ENCODE measurements at places on chromosomes 16 and 17.

DNA sequence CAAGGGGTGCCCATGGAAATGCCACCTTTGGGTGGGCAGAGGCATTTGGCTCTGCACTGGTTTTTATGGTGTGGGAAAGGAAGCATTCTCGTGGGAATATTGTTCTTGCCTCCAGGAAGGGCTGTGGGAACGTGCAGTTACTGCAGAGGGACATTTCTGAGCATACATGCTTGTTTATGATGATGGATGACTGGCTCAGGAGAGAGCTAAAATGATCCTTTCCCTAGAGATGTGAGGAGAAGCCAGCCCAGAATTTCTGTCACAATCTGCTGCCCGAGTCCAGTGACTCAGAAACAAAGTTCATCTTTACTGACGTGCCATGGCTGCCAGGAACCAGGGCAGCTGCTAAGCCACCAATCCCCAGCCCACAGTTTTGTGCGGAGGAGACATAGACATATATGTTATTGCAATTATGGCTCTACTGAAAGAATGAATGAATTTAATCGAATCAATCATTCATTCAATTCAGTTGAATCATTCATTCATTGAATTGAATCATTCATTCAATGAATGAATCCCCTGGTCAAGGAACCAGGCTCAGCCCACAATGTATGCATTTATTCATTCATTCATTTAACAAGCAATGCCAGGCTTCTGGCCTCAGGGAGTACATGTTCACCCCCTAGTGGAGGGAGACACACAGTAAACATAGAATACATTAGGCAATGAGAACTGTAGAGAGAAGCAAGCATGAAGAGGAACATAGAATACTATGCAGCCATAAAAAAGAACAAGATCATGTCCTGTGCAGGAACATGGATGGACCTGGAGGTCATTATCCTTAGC is 414.4 kb upstream of the HSBP1 start:
- DNase-seq = no peak

DNA sequence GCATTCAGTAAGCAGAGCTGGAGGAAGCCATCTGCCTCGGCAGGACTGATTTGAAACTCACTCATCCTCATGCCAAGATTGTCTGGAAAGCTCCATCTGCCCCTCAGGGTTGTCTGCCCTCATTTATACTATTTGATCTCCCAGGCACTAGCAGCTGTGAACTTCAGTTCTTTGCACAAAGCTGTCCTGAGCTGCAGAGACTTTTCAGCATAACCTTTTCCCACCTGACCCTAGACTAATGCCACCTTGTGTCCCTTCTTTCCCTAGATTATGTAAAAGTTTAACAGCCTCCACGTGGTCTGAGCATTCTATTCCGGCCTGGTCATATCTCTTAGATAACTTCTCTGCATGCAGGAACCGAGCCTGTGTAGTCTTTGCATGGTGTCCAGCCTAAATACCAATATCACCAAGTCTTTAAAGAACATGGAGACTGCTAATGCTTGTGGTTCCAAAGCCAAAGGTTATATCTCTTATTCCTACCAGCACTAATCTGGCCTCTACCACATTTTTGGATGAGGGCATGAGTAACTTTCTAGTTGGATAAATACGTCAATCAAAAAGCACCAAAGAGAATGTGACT is 29.1 kb downstream of the STAT5A start:
- DNase-seq = no peak

- DNase-seq = no peak
These were observed 6.4 kb downstream of the ATP1B2 start for GRCh38 chr17:7656958-7657609.

GRCh38 chr17:49388290-49388640 is 26.2 kb upstream of the ZNF652 start:
- no peak for DNase-seq

GRCh38 chr17:61593426-61593825 is 2.4 kb upstream of the NACA2 start:
- DNase-seq = no peak

DNA sequence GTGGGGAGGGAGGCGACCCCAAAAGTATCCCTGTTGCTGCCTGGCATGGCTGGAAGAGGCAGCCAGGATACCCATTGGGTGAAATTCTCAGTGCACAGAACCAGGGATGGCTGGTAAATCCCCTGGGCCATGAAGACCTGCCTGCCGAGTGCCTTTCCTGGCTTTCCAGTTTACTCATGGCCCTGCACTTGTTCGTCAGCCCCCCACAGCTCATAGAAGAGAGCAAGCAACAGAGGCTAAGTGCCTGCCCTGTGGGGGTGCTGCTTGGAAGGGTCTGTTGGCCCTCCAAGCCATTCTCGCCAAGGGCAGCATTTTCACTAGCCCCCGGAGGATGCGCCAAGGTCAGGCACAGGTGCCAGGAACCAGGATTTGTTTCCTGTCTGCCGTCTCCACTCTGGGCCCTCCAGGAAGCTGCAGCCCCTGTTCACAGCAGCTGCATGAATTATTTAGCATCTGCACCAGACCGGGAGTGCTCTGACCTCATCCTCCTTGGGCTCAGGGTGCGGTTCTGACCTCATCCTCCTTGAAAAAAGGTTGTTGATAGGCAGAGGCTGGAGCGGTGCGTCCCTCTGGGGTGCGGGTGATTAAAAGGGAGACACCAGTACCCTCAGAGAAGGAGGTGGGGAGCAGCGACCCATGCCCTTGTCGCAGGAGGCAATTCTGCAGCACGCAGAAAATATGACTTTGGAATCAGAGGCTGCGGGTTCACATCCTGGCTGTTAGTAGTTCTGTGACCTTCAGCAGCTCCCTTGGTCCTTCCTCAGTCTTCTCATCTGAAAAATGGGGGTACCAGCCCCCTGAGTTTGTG is 14.2 kb upstream of the CD300A start:
- DNase-seq = peak; percentile 32

DNA sequence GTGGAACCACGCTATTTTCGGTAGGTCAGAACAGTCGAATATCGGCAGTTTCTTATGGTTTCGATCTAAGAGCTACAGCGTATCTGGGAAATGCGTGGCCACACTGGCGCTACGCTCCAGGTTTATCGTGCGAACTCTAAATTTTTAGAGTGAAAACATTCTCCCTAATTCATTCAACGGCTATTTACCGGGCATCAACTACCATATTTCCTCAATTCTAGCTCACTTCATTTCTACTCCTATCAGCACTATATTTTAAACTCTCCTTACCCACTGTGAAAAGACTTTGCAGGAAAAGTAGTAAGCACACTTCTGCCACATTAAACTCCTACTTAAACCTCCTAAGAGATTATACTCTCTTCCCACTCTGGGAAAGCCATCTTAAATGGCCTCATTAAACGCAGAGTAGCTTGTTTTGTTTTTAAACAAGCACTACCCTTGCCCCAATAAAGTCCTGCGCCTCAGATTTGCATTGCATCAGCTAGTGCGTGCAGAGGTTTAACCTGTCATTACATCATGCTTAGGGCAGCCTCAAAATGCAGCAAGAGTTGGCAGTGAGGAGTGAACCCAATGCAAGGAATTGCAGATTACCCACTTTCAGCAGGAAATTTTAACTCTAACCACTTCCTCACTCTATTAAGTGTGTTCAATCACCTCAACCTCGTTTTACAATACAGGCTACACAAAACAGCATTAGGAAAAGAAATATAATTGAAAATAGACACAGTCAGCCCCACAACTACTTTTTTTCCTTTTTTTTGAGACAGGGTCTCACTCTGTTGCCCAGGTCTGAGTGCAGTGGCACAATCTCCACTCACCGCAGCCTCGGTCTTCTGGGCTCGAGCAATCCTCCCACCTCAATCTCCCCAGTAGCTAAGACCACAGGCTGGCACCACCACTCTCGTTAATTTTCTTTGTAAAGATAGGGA is 18.8 kb downstream of the SIAH1 start:
- peak; percentile 85 for DNase-seq

GRCh38 chr16:30896261-30896888 is at the start of gene CTF1:
Gene CTF1, plus strand, starts transcription at chr16:30896614. Its CDS starts 30 bp downstream, at chr16:30896644.
- DNase-seq = no peak

- DNase-seq = no peak
These were observed 320.8 kb downstream of the FOXL1 start for GRCh38 chr16:86899151-86899550.

GRCh38 chr17:60641810-60642220 is 35.8 kb upstream of the BCAS3 start:
- peak; percentile 75 for DNase-seq

DNA sequence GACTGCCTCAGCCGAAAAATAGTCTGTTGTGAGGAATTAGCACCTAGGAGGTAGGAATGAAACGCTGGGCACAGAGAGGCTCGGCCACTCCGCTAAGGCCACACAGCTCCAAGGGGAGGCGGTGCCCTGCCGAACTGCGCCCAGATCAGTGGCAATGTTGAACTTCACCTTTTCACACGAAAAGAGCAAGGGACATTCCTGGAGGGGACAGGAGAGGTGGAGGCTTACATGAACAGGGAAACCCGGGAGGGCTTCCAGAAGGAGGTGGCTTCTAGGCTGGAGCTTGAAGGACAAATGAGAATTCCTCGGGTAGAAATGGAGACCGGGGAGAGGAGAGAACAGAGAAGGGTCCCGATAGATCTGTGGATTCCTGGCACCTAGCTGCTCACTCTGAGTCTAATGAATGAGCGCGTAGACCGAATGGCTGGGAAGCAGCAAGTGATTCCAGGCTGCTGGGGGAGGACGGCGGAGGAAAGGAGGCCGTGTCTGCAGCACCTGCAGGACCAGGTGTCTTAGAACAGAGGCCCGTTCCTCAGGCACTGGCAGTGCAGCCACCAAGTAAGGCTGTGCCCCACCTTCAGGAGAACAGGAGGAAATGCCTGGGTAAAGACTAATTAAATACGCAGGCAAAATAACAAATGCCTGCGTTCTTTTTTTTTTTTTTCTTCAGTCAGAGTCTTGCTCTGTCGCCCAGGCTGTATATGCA is 722 bp upstream of the SLC38A10 start:
- DNase-seq = no peak

GRCh38 chr16:85090873-85091521 is 21.3 kb downstream of the CIBAR2 start:
- no peak for DNase-seq

GRCh38 chr17:32443827-32444300 is 446 bp upstream of the PSMD11 start:
- no peak for DNase-seq

DNA sequence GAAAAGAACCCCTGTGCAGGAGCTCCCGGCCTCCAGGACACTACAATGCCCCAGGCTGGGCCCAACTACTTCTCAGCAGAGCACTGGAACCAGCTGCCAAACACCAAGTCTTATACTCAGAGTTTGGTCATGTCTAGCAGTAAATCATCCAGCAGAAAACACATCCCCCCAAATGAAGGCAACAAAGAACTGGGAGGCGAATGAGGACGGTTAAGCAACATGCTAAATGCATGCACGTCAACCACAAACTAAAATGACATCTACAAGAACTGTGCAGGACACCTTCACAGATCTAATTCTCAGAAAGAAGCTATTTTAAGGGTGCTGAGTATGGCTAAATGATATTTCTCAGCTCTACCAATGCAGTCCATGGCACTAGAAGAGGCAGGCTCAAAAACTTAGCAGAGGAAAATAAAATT is 7.6 kb upstream of the IRX5 start:
- no peak for DNase-seq

DNA sequence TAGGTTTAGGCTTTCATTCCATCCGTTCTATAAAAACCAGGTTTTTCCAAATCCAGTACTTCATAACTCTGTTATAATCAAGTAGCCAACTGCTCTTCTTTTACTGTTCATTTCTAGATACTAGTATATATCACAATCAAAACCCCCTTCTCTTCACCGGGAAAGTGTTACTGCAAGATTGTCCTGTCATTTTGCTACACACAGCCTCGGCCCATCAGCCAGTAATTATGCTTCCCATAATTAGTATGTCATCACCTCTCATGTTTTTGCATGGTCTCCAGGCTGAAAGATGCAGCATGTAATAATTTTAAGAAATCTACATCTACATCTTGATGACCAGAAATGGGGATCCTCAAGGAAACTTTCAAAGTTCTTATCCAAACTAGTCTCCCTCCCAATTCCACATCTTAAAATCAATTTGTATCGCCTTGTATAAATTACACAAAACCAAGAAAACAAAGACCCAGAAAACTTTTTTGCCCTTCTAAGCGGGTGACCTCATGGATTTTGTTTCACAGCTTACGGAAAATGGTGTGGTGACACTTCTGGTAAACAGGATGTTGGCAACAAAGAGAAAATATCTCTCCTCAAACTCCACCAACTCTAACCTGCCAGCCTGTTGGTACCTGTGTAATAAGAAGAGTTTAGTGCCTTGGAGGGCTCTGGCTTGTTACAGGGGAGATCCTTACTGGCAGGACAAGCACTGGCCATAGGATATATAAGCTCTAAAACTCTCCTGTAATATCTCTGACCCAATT is 9.3 kb downstream of the TACO1 start:
- DNase-seq = no peak

DNA sequence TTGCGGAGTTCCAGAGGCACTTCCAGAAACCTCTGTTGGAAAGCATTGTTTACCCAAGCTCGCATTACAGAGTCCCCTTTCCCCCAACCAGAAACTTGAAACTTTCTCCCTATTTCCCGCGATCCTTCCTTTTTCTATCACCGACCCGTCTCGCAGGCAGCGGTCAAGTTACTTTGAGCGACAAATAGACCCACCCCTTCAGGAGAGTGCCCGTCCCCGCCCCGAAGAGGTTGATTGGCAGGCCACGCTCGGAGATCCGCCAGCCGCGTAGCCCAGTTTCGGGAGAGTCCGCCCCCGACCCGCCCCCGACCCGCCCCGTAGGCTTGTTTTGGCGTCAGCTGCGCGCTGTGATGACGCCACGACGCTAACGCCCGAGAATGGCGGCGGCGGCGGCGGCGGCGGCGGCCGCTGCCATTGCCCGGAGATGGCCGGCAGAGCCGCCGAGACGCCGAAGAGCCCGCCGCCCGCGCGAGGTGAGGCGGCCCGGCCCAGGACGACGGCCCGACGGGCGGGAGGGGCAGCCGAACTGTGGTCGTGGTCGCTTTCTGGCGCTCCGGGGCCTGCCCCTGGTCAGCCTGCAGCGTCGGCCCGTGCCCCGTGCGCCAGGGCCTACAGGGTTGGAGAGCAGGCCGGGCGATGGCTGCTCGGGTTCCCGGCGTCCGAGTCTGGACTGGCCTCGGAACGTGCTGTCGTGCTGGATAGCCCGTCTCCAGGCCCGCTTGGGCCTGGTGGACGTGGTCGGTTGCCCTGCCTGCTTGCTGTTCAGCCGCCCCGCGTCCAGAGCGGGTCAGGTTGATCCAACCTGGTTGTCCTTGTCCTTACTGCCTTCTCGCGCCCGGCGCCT is at the start of gene PSKH1:
Gene PSKH1, plus strand, starts transcription at position 356 of the 844 bp plus-strand sequence. CDS start 15,496 bp downstream, outside the sequence.
- DNase-seq = peak; percentile 96

GRCh38 chr17:74752822-74753401 is 4.5 kb downstream of the NHERF1 start:
- no peak for DNase-seq

GRCh38 chr17:21510686-21511362 is 134.7 kb downstream of the KCNJ12 start:
- DNase-seq = no peak

GRCh38 chr17:12201294-12201880 is 180.7 kb downstream of the MAP2K4 start:
- DNase-seq = no peak

- no peak for DNase-seq
These were observed 15.7 kb upstream of the SHISA9 start for GRCh38 chr16:12885742-12886141.

All from T-helper 2 cell (primary cell).